ENCODE measurements at places on chromosomes 3 and 15.

- no peak for DNase-seq
Measured at GRCh38 chr15:99707473-99708270, 25.6 kb downstream of the LYSMD4 start.

GRCh38 chr3:65793495-65794200 lies 245.1 kb downstream of the MAGI1 start:
- DNase-seq: no peak

DNA sequence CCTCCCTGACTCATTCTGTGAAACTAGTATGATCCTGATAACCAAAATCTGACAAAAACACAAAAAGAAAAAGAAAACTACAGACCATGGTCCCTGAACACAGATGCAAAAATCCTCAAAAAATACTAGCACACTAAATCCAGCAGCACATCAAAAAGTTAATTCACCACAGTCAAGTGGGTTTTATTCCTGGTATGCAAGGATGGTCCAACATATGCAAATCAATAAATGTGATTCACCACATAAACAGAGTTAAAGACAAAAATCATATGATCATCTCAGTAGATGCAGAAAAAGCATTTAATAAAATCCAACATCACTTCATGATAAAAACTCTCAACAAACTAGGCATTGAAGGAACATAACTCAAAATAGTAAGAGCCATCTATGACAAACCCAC lies 12.8 kb downstream of the SAXO2 start:
- no peak for DNase-seq

DNA sequence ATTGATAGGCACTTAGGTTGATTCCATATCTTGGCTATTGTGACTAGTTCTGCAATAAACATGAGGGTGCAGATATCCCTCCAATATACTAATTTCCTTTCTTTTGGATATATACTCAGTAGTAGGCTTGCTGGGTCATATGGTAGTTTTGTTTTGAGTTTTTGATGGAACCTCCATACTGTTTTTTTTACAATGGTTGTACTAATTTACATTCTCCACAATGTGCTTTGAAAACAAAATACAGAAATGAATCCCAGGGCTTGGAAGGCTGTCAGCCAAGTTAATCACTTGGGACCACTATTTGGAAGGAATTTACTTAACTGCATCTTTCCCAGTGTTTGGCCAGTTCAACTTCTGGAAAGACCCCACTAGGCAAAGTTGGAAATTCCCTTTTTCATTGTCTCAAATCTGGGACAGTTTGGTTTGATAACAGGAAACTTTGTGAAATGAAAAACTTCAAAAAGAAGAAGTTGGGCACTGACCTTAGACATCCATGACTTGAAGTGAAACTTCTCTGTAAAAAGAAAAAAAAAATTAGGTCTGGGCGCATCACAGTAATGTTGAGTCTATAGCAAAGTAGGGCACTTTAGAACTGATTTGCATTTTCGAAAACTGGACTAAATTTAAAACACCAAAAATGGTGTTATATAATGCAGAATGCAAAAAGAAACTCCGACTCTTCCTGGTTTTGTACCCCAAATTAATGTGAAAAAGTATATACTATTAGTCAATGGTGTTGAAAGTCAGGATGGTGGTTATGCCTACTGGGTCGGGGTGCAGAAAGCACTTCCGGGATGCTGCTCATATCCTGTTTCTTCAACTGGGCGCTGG lies 6.0 kb downstream of the CTSH start:
- no peak for DNase-seq

GRCh38 chr15:96076350-96076749 lies 254.2 kb upstream of the NR2F2 start:
- no peak for DNase-seq

GRCh38 chr15:100711516-100712021 lies 109.2 kb downstream of the ASB7 start:
- no peak for DNase-seq

GRCh38 chr15:43329217-43329959 lies 985 bp downstream of the LCMT2 start:
- DNase-seq: no peak

Measured in kidney epithelial cell (primary cell).